ENCODE measurements at places on chromosomes 11 and 22.

GRCh38 chr22:31179345-31179744 is 19.4 kb downstream of the RNF185 start:
- no peak for DNase-seq

GRCh38 chr11:12397931-12398334 is 20.6 kb downstream of the PARVA start:
- no peak for DNase-seq

DNA sequence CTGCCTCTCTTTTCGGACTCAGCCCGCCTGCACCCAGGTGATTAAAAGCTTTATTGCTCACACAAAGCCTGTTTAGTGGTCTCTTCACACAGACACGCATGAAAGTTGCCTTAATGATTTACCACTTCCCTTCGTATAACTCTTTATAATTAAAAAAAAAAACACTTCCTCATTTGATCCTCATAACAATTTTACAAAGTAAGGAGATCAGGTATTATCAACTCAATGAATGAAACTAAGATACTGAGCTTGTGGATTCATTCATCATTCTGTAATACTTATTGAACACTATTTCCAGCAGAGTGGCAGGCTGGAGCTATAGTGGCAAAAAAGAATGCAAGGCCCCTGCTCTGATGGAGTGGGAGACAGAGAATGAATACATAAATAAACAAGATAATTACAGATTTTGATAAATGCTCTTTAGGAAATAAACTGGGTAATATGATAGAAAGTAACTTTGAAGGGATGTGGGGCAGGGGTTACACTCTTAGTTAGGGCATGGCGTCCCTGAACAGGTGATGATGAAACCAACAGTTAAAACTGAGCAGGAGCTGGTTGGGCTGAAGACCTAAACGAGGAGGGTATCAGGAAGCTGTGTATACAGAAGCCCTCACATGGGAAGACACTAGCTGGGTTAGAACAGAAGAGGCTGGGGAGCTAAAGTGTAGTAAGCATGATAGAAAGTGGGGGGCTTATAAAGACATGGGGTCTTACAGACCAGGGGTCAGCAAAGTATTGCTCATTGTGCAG is 5.4 kb upstream of the CRTAM start:
- no peak for DNase-seq

- no peak for DNase-seq
Observed at GRCh38 chr11:44621784-44622183, 56.3 kb downstream of the CD82 start.

- no peak for DNase-seq
Observed at GRCh38 chr11:47329987-47330931, 22.2 kb downstream of the MYBPC3 start.

GRCh38 chr11:122864386-122865115 is 18.0 kb upstream of the JHY start:
- DNase-seq, result no peak

All from NCI-H187 treated with DMSO at 0.1 percent for 48 hours (cell line).